Activated T-cell treated with anti-CD3 and anti-CD28 coated beads for 48 hours (primary cell): ENCODE measurements at places on chromosomes 16 and 17.

GRCh38 chr17:48643697-48644012 lies 17.5 kb upstream of the HOXB9 start:
- no peak for DNase-seq

DNA sequence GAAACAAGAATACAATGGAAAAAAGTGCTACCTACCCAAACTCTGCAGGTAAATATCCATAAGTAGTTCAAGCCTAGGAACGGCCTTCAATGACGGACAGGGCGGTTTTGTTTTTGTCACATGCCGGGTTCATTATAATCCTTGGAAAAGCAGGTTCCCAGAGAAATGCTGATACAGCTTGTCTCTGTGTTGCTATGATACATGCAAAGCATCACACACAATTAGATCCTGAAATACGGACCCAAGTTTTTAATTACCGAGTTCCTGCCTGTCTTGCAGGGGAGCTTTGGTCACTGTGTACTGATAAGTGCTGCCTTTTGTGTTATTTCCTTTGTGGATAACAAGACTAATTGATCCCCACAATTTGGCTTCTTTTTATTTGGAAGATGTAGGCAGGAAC lies 217.4 kb downstream of the HAPSTR1 start:
- DNase-seq: no peak

GRCh38 chr17:8896087-8896486 lies 28.6 kb upstream of the PIK3R6 start:
- no peak for DNase-seq

DNA sequence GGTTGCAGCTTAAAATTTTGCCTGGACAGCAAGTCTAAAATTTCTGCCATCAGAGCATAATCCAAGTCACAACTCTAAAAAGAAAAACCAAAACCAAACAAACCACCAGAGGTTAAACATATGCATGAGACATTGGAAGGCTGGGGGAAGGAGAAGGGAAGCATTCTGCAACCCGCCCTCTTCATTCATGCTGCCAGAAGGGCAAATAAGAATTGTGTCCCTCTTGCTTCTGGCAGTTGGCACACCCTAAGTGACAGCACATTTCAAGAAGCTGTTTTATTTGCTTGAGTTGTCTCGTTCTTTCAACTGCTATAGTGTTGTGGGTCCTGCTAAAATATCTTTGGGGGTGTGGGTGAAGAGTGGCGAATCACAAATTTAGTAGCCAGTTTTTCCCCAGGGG lies 99.6 kb downstream of the SKAP1 start:
- DNase-seq: no peak
